Left cardiac atrium (tissue), 4 donors: ENCODE measurements at places on chromosomes 13 and 19. TPM values are rescaled to one million over a fixed set of nuclear protein-coding genes. Genes with fewer than 3 reads are reported as not detected.

Gene NLRP12
- total RNA-seq, result 0.56 TPM

DNA sequence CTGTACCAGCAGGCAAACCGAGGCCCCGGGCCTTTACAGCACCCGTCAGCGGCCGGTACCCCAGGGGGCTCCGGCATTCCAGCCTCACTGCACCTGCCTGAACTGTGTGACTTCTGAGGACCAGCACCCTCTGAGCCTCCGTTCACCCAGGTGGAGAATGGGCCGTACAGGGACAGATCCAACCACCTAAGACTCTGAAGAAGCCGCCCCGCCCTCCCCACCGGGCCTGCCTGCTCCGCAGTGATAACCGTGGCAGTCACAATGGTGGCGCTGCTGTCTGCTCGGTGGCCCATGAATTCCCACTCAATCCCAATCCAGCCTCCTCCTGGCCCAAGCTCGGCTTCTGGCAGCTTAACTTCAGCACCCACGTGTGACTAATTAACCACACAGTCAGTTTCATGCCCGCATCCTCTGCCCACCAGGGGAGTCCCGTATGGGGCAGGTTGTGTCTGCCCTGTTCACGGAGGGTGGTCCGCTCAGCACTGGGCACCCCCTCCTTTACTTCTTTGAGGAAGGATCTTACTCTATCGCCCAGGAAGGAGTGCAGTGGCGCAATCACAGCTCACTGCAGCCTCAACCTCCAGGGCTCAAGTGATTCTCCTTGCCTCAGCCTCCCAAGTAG is 3.4 kb downstream of the TCF3 start:
- no peak for DNase-seq

GRCh38 chr19:46427518-46428045 is 1.2 kb downstream of the PNMA8C start:
- no peak for DNase-seq

Gene TUBB4A
- total RNA-seq, result 0.94 TPM

- DNase-seq, result no peak
Observed at GRCh38 chr13:95546919-95547318, 5.6 kb upstream of the CLDN10 start.

DNA sequence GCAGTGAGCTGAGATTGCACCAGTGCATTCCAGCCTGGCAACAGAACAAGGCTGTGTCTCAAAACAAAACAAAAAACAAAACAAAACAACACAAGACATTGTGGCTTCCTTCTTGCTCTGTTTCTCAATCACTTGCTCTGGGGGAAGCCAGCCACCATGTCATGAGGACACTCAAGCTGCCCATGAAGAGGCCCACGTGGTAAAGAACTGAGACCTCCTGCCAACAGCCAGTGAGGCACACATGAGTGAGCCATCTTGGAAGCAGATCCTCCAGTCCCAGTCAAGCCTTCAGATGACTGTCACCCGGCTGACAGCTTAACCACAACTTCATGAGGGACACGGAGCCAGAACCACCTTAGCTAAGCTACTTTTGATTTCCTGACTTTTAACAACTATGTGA is 25.2 kb downstream of the CPT1C start:
- DNase-seq, result no peak

DNA sequence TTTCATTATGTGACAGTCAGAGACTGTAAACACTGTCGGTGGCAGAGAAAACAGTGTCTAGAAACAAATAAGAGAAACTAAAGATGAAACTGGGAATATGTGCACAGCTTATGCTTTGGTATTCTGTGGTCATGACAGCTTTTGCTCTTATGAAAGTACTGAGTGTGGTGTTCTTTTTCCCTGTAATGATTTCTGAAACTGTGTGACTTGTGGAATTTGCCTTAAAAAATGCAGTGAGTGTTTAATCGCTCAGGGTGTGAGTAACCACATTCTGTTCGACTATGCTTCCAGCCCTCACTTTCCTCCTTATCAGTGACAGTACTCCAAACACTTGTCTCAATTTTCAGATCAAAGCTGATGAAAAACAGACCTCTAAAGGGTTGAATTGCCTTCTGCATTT is 66.9 kb upstream of the DIAPH3 start:
- no peak for DNase-seq

DNA sequence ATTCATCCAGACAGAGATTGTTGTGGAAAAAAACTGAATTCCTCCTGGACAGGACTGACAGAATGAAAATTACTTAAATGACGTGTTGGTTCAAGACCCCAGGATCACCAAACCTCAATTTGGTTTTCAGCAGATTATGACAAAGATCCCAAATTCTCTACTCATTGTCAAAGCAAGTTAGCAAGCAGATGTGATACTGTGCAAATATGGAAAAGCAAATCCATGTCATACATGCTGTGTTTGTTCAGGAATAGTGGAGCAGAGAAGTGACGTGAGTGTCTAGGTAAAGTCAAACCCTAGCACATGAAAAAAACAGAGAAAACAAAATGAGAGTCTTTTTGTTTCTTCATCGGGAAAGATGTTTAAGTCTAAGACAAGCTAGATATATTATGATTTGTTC is 169.2 kb upstream of the NBEA start:
- DNase-seq, result no peak

DNA sequence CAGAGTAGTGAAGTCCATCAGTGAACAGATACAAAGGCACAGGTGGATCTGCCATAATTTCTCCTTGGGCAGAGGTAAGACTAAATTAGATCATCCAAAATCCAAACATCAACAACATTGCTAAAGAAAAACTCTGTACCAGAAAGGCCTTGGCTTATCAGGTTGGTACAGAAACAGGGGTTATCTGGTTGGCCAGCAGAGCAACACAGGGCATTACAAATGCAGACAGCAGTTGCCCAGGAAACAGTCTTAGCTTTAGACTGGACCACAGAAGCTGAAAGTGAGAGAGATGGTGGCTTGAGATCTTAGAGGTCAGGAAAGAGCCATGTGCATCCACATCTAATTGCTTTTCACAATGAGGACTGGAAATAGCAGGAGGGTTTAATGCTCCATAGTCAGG is 26.6 kb upstream of the DGKH start:
- DNase-seq, result no peak

Gene GSX1
- total RNA-seq, result not detected

Gene GAPDHS
- total RNA-seq, result not detected
